ENCODE measurements at places on chromosomes 7 and 10.

DNA sequence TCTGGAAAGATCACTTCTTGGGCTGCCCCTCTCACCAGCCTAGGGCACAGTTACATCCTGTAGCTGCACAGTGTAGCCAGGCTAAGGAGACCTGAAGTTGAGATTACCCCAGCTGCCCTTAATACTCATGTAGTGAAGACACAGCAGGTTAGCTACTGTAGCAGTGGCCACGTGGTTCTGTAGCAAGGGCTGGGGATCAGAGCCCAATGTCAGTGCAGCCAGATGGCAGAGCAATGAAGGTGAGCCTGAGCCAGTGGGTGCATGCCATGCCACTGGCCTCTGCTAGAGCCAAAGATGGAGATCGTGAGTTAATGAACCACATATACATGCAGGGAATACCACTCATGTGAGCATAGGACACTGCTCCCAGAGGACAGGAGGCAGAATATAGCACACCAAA lies 15.5 kb downstream of the AMPH start:
- DNase-seq, result no peak

DNA sequence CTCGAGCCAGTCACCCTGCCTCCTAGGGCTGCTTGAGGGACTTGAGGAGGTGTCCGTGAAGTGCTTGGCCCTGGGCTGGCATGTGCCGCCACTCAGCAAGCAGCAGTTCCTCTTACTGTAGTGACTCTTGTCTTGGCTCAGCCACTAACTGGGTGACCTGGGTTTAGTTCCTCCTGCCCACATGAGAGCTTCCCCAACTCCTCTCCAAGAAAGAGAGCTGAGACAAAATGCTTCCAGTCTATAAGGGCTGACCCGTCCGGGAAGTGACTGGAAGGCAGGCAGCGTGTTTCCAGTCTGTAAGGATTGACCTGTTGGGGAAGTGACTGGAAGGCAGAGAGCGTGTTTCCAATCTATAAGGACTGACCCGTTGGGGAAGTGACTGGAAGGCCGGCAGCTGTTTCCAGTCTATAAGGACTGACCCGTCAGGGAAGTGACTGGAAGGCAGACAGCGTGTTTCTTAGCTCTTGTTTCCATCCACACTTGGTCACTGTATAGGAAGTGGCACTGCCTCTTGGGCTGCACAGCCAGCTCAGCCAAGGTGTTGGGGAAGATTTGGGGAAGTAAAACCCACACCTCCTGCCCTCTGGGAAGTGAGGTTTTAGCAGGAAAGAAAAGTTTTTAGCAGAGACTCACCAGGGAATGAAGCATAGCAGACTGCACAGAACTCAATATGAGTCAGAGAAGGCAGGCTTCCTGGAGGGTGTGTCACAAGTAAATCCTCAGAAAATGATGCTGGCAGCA lies 53.3 kb upstream of the PPIF start:
- DNase-seq, result no peak

DNA sequence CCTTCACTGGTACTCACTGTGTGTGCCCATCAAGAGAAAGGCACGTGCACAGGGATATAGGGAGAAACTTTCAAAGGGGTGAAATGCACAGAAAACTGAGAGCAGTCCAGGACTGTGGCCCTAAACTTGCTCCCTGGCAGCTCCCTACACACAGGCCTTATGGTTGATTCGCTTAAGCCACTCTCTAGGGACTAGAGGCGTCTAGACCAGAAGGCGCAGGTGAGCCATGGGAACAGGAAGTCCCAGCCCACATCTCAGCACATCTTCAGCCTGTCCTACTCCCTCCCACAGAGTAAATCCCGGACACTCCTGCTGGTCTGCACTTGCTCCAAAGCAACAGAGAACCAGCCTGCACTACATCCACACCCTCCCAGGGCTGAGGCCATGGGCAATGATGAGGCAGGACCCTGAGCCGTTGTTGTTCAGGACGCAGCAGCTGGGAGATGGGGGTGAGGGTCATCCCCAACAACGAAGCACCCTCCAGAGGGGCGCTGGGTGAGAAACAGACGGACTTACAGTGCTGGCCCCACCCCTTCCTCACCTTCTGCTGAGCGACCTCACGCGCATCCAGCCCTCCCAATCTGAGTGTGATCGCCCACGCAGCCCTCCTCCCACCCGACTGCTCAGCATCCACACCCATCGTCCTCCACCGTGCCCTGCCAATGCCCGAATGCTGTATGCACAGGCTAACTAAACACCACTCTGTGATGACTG lies 109.3 kb downstream of the TNS3 start:
- no peak for DNase-seq

- DNase-seq, result no peak
Measured at GRCh38 chr10:132583456-132583855, 45.9 kb downstream of the INPP5A start.

DNA sequence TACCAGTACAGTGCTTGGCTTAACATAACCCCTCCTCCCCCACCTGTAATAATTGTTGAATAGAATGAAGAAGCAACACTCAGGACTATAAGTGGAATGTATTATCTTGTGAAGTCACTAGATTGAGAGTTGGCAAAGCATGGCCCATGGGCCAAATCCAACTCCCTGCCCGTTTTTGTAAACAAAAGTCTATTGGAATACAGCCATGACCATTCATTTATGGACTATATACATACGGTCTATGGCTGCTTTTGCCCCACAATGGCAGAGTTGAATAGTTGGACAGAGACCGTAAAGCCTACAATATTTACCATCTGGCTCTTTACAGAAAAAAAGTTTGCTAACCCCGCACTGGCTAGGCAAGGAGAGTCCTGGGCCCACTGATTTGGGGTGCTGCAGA lies 48.1 kb upstream of the CYCS start:
- no peak for DNase-seq

Measured in stimulated activated CD8-positive, alpha-beta memory T cell treated with anti-CD3 and anti-CD28 coated beads, Interleukin-15, amount 100 ng/mL, for 4 hours (primary cell).